ENCODE measurements at places on chromosomes 5 and 9.

DNA sequence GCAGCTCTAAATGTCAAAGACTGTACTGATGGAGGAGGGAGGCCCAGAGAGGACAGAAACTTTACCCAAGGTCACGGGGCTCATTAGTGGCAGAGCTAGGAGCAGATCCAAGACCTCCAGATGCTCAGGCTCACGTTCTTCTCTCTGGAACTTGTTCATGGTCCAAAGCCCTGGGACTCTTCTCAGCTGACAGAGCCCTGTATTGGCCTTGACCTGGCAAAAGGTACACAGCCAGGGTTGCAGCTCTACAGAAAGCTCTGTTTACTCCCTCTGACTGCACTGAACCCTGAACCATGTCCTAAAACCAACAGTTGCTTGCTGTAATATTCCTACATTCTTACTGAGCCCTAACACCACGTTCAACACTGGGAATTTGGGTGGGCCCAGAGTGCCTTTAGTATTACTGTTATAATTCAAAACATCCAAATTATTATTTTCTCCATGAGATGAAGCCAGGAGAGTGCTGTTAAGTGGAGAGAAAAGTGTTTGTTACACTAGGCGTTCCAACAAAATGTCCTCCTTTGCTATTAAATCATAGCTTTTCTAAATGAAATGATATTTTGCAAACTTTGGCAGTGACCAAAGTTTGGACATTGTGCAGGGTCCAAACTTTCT, 602.4 kb upstream of the CLINT1 start:
- no peak for DNase-seq

- DNase-seq = no peak
Observed at GRCh38 chr5:137734331-137734730, 1.6 kb downstream of the KLHL3 start.

DNA sequence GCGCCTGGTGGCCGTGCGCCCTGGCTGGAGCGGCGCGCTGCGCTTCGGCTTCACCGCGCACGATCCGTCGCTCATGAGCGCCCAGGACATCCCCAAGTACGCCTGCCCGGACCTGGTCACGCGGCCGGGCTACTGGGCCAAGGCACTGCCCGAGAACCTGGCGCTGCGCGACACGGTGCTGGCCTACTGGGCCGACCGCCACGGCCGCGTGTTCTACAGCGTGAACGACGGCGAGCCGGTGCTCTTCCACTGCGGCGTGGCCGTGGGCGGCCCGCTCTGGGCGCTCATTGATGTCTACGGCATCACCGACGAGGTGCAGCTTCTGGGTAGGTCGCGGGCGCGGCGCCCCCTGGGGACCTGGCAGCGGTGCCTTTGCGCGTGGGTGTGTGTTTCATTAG, 28.9 kb downstream of the NEURL1B start:
- no peak for DNase-seq

- DNase-seq = no peak
Observed at GRCh38 chr5:37715992-37716391, 123.8 kb downstream of the GDNF start.
